ENCODE measurements at places on chromosomes 1 and 21.

GRCh38 chr1:204673909-204674649, 11.5 kb downstream of the LRRN2 start:
- no peak for DNase-seq

DNA sequence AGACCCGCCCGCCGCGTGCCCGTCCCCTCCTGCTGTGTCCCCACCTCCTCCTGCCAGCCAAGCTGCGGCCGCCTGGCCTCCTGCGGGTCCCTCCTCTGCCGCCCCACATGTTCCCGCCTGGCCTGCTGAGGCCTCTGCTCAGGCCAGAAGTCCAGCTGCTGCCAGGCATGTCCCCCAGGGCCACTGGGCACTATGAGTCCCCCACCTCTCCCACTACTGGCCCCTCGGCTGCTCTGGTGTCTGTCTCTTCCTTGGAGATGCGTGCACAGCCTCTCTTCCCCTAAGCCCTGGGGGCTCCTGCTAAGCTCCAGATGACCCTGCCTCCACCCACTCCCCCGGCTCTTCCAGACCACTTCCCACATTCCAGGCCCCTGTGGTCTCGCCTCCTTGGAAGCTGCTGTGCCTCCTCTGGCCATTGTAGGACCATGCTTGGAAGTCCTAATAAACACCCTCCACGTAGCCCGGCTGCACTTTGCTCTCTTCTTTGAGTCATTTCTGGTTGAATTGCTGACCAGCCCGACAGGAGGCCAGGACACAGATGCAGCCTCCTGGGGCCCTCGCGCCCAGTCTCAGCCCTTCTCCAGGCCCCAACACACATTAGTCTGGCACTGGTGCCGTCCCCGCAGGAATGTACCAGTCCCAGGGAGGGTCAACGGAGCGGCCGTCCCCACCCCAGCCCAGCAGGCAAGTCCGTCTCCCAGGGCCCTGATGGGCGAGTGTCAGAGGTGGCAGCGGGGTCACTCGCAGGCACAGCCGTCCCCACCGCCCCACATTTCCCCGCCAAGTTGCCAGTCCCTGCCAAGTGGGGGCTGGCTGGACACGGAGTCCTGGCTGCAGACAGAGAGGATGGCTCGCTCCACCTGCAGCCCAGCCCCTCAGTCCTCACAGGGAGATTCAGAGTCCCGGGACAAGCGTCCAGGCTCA, 1.1 kb downstream of the KRTAP10-12 start:
- DNase-seq = no peak

DNA sequence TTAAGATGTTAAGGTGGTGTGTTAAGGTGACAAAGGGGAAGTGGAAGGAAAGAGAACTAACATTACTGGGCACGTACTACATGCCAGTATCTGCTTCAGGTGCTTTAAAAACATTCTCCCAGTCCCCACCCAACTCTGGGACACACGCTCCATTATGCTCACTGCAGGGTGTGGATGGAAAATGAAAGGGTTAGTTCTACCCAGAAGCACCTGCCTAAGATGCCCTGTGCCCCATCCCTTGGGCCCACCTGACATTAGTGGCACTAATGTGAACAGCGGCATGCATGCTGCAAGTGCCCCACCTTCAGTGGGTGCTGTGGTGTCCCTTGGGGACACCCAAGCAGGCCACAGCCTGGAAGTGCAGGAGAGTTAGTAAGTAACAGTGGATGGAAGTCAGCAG, 82.9 kb upstream of the CXADR start:
- DNase-seq = no peak

DNA sequence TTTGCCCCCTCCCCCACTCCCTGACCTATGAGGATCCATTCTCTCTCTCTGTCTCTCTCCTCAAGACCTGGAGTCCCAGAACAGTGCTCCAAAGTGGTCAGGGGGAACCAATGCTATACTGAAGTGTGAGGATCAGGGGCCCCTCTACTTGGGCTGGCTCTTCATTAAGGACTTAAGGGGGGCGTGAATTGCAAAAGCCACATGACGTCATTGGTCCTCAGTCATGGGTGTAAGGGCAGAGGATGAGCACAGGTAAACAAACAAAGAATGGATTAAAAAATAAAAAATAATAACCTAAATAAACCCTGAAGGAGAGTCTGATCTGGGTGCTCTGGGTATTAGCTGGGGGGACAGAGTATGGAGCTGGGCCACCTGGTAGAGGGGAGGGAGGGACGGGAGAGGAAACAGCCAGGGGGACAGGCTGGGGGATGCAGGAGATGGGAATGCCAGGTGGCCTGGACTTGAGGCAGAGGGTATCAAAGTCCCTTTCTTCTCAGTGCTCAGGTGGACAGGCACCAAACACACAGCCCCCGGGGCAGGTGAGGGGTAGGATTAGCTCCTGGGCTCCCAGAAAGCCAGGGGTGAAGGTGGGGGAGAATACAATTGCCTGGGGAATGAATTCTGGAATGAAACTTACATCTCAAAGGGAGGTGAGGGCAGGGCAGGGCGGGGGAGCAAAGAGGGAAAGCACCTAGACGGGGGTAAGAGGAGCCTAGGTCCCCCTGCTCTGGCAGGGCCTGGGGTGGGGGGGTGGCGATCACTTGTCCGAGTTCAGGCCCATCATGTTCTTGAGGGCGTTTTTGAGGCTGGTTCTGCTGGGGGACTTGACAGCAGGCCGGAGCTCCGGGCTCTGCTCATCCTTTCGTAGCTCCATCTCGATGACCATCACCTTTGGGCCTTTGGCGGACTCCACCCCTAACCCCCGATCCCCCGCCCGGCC, 4.6 kb downstream of the MPZ start:
- peak; percentile 32 for DNase-seq

GRCh38 chr21:32099812-32100416, 178.9 kb downstream of the MIS18A start:
- DNase-seq = no peak

DNA sequence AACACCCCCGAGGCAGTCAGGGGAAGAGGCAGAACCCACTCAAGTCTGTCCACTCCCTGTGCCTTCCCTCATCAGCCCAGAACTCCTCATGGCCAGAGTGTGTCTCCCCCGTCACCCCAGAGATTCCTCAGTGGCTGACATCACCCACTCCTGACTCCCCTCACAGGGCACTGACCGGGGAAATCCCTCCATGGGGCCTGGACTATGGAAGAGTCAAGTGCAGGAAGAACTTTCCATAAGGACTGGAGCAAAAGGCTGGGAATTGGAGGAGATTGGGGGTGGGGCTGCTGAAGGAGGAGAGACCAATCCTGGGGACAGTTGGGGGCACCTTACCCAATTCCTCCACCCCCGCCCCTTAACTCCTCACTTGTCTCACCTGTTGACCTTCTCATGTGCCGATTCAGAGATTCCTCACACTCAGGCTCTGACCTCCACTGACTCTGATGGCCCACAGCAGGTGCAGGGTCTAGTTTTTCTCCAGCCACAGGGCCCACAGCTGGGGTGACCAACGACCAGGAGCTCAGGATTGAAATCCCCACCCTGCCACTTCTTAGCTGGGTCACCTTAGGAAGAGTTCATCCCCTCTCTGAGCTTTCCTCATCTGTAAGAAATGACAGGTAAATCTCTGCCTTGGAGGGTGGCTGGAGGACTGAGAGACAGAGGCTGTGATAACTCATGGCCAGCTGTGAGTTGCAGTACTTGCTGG, 481 bp upstream of the EXTL1 start:
- DNase-seq = no peak

DNA sequence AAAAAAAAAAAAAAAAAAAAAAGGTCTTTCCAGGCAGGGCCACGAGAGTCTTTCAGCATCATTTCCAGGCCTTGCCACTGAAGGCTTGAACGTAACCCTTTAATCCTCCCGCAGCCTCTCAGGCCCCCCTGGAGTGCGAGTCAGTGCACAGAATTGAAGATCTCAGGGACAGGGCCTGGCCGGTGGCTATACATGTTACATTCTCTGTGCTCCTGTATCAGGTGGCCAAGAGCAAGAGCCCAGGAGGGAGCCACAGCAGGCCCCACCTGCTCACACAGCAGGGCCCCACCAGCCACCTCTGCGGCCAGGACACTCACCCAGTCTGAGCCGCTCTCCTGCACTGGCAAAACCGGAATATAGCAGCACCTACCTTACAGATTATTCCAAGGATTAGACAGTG, 34.1 kb upstream of the SLC25A33 start:
- no peak for DNase-seq

- DNase-seq = no peak
These were observed 3.2 kb upstream of the ARTN start for GRCh38 chr1:43930168-43930948.

GRCh38 chr21:32048353-32048752, 175.5 kb downstream of the HUNK start:
- DNase-seq = no peak

DNA sequence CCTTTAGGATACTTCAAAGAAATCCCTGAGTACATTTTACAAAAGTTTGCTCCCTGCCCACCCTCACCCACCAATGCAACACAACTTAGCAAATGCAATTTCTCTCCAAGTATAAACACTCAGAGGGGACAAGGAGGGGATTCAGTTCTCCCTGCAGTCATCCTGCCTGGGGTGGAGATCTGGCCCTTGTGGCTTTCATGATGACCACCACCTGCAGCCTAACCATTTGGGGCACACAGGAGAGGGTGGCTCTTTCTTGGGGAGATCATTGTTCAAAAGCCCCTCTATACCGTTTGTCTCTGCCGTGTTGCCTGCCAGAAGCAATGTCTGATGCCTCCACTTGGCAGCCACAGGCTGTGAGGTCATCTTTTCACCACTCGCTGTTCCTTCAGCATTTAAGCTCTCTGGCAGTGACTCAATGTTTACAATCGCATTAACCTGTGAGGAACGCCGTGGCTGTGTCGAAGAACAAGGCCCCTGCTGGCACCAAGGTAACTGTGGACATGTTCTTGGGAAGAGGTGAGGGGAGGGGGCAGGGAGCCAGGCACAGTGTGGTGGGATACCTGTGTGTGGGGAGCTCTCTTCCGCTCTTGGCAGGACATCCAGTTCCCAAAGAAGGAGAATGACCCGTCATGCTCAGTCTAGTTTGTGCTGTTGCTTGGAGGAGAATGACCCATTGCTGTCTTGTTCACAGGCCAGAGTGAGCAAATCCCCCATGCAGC, 103.9 kb upstream of the DUSP10 start:
- no peak for DNase-seq

DNA sequence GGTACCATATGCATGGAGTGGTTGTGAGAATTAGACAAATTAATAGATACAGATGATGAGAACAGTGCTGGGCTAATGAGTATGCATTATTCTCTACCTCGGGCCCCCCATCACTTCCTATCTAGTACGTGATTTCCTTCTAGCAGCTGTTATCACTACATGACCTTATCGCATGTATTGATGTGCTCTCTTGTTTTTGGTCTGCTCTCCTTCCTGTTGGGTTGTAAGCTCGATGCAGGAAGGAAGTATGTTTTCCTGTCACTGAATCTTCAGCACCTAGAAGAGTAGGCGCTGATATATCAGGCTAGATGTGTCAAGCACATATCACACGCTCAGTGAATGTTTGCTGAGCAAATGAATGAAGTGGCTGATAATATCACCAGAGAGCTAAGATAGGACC, 43.9 kb upstream of the IFNAR2 start:
- no peak for DNase-seq

GRCh38 chr1:59570524-59570923, 244.2 kb upstream of the HOOK1 start:
- no peak for DNase-seq

DNA sequence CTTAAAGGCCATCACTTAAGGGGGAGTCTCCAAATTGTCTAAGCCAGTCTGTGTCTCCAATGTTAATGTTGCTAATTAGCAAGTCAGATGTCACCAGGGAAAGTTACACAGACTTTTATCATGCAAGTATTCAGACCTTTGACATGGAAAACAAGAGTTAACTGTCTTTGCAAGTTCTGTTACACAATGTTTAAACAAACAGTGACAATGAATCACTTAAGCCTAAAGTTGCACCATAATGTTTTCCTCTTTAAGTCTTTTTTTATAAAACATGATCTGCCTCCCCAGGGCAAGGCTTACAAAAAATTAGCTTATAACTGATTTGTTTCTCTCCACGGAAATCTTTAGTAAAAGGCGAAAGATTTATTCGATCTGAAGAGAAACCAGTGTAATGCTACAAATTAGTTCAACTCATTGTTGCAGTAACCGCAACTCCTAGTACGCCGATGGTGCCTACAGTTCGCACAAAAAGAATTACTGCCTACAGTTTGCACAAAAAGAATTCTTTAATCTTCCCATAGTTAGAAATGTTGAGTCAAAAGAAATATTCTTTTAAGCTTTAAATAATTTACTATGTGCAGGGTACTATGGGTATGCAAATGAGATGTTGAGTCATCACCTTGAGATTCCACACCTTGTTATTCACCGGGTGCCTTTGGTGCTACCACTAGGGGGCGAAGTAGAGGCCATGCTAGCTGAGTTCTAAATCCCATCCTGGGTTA, 45.3 kb downstream of the HHAT start:
- DNase-seq = no peak

GRCh38 chr1:13514821-13515220, 1.0 kb upstream of the LRRC38 start:
- no peak for DNase-seq

GRCh38 chr1:65368403-65368802, 52.1 kb upstream of the LEPR start:
- DNase-seq = no peak

GRCh38 chr21:46675595-46676280, 40.3 kb downstream of the PRMT2 start:
- no peak for DNase-seq

GRCh38 chr1:164560556-164560955, 1.6 kb downstream of the PBX1 start:
- no peak for DNase-seq

- DNase-seq = no peak
These were observed 77.5 kb downstream of the TPR start for GRCh38 chr1:186297439-186298045.

DNA sequence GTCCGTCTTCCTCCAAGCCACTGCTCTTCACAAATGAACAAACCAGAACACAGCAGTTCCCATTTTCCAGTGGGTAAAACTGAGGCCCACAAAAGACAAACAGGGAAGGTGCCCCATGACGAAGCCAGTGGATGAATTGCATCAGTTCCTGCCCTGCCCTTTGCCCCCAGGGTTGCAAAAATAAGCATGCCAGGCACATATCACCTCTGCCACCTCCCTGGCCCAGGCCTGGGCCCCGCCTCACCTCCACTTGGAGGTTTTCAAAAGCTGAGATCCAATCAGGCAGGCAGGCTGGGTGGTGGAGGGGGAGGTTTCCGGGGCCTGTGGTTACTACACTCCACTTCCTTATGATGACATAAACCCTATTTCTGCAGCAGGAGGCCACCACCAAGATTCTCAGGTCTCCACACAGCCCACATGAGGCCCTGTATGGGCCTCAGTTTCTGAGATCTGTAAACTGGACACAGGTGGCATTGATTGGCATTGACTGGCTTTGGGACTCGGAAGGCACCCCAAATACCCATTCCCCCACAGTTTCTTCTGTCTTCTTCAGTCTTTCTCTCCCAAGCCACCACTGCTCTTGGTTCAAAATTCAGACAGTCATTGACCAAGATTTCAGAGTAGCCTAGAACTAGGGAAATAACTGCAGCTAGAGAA, 4.1 kb downstream of the KIF21B start:
- no peak for DNase-seq
